ENCODE measurements at places on chromosomes 7 and 10.
A peak's percentile ranks its signal among the peaks of the same experiment; 100 is the strongest.

DNA sequence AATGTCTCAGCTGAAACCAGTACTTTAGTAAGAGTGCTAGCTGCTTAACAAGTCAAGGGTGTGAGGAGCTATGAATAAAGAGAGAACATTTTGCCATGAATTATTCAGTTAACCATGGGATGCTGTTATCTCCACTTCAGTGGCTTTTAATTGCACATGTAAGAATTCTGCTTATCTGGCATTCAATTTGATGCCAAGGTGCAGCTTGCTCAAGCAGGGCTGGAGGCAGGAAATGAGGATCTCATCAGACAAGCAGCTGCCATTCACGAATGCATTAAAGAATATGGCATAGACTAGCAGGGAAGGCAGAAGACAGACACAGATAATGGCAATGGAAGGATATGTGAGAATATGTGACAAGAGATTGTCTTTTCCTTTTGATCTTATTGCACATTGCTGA is 697.8 kb downstream of the NRG3 start:
- DNase-seq = no peak

DNA sequence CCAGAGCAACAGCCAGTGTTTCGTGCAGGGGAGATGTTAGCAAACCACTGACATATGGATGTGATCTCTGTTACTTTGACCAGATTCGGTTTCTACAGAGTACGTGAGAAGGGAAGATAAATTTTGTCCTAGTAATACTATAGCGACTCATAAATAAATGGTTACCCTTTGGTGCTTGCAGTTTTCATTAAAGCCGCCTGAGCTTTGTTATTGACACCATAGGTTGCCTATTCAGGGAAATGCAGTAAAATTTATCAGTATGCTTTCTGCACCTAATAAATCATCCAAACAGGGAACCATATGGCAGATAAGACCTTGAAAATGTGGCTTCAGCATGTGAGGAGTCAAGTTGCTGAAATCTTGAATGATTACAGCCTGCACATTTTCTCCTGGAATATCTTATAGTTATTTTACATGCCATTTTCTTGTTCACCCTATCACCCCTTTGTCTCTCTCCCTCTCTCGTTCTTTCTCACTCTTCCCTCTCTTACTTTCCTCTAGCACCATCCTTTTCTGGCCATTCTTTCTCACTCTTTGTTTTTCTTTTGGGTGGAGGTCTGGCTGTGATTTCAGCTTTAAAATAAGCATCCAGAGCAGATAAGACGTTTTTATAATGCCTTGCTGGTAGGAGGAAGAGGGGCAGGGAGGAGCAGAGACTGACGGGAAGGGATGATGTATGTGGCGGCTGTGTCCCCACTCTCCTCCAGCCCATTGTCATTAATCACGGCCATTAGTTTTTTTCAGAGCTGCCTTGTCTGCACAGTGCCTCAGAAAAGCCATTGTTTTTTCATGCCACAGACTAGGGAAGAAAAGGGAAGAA is 182.5 kb downstream of the LRMDA start:
- DNase-seq = no peak

DNA sequence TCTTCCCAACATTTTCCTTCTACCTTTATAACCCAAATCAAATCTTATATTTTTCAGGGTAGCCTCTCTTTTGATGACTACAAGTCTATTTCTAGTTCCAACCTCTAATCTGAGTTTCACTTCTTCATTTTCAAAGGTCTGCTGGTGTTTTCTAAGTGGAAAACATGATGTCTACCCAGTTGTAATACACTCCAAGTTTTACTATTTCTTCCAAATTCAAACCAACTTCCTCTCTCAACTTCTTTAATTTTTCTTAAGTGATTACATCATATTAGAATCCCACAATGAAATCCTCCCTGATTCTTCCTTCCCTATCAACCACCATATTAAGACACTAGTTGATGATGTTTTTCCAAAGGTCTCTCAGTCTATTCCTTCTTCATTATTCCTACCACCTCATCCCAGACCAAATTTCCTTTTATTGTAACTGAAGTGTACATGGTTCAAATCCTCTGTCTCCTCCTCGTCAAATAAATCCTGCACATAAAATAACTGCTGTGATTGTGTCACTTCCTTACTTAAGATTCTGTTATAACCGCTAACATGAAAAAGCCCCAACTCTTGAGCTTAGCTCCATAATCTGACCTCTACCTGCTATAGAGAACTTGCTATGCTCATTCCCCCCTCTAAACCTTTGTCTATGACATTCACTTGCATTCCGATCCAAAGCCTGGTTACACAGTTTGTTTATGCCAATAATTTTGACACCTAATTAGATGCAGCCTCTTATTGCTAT is 12.7 kb downstream of the TAS2R38 start:
- DNase-seq = no peak

DNA sequence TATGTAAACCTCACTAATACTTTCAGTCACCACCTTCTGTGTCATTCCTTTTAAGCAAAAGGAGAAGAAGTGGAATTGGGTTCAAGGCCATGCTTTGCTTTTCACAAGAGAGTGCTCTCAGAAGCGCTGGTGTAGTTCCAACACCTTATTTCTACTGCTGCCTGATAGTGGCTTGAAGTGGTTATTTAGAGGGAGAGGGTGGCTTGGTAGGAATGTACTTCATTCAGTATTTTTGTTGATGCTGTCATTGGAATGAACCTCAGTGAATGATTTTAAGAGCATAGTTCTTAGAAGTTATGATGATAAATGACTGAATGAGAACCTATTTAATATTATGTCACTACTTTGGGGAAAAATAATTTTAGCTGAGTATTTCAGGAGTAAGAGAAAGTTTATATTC is 396.7 kb downstream of the EXOC4 start:
- DNase-seq = no peak

DNA sequence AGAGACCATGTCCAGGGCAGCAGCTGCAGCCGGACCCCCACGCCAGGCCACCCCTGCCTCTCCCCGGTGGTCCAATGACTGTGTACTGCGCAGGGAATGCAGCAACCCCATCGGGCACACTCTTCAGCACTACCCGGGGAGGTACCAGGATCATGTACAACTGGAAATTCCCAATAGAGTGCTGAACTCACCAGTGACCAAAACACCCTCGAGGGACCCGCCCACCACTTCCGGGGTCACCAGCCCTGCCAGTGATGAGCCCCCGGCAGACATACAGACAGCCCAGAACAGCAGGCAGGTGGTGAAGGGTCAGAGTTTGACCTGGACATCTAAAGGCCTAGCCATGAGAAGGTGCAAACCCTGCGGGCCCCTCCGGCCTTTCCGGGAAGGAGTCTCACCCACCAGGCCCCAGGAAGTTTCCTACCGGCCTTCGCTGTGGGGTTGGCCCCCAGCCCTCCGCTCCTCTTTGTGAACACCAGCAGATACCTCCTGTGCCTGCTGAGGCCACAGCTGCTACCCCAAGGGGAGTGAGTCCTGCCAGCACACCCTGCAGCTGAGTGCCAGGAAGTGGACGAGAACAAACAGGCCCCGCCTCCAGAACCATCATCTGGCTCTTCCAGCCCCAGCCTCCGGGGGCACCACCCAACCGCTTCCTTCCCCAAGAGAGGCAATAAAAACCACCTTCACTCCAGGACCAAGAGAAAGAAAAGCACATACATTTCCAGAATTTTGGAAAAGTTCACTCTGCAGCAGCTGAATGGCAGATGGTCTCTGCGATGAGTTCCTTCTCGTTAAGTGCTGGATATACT is 5.0 kb upstream of the ANKRD61 start:
- DNase-seq = no peak

DNA sequence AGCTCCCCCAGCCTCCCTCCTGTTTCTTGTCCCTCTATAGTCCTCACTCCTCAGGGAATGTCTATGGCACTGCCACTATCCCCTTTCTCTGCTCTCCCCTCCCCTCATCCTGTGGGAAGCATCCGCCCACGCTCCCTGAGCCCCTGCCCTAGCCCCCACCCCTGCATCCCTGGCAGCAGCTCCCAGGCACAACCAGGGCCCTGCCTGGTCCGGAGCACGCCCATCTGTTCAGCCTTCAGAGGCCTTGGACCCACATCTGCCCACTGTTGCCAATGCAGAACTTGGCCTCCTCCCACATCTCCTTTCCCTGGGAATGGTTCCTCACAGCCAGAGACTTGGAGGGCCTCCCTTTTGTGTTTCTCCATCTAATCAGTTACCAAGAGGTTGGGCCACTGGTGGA is 20.4 kb upstream of the TBRG4 start:
- no peak for DNase-seq

DNA sequence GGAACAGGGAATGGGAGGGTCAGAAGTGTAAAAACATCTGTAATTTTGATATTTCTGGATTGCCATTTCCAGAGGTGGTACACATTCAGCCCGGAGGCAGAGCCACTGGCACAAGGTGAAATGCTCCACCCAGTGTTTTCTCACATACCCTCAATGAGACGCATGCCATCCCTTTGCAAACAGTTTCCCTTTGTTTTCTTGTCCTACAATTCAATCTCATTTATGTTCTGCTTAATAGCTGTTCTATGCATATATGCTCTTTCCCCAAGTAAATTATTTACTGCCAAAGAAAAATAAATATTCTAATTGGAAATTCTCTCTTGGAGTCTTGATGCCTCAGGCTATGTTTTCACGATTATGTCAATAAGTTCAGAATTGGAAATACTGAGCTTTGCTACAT is 369.7 kb upstream of the AKR1E2 start:
- no peak for DNase-seq

GRCh38 chr7:96388620-96389383 is 66.9 kb upstream of the SLC25A13 start:
- no peak for DNase-seq

GRCh38 chr7:46663025-46663424 is 742.0 kb upstream of the IGFBP3 start:
- DNase-seq = no peak

- DNase-seq = peak; percentile 37
Measured at GRCh38 chr10:6062101-6062771, at the start of gene IL2RA. IL2RA (minus strand) TSS chr10:6062367; CDS start chr10:6062151, 216 bp downstream.

DNA sequence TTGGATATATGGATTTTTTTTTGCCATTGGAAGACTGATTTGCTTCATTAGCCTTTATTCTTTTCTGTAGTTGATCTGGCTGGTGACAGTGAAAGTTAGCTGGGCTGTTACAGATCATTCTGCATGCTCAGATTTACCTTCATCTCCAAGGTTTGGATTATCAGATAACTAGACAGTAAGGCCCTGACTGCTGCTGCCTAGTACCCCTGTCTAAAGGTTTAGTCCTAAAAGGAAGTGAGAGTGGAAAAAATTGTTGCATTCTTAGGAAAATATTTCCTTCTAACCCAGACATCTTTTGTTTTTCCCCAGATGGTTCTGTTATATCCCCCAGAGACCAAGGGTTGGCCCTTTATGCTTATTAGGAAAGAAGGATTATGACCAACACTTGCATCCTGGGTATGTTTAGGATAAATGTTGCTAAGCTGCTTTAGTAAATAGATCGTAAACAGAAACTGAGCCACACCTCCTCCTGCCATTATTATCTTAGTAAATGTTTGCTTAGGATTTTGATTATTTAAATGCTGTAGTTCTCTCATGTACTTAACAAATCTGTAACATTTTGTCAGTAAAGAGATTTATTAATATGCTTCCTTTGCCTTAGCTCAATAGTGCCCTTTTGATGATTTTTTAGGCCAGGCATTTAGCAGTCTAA is 44.4 kb downstream of the MCU start:
- no peak for DNase-seq

DNA sequence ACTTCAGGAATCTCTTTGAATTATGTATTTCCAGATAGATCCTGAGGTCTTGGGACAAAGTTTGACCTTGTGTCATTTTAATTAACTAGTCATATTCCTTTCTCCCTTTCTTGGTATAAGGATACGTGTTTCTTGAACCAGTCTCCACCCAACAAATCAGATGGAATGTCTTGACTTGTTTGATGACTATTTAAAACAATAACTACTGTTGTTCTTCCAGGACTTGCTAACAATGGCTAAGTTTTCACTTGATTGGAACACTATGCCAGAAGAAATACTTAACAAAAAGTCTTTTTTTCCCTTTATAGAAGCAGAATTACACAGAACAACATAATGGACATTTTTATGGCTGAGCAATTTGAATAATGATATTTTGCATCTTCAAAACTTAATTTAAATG is 43.0 kb upstream of the WIPF3 start:
- DNase-seq = no peak

- no peak for DNase-seq
Measured at GRCh38 chr10:44745920-44746319, 165.2 kb upstream of the TMEM72 start.

DNA sequence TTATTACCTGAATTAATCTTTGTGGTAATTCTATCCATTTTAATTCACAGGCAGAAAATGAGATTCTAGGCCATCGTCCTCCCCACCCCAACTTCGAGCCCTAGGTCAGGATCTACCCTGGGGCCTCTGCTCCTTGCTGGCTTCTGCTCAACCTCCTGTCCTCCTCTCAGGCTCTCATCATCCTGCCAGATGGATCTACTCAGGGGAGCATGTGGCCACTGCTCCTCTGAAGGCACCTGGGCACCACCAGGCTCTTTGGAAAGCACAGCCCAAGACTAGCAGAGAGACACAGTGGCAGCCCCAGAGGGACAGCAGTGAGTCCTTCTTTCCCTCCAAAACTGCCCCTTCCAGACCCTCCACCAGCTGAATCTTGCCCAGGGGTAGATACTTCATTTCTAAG is 248.2 kb downstream of the TCERG1L start:
- no peak for DNase-seq

GRCh38 chr7:108067844-108068243 is 62.3 kb downstream of the LAMB4 start:
- DNase-seq = no peak

DNA sequence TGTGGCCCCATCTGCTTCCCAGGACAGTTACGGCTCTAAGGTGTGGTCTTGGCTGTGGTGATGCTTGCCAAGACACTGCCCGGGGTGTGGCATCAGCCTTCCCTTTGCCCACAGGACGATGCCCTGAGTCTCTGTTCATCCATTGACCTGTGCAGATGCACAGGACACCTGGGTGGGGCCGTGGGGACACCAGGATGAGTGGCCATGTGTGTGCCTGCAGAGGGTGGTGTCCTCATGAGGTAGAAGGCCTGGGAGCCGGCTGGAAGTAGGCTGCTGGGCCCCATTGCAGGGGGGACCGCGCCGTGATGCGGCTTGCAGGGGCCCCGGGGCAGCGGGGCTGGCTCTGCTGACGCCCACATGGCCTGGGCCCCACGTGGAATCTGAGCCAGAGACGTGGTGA is 22.4 kb upstream of the PWWP2B start:
- DNase-seq = no peak

- DNase-seq = no peak
Measured at GRCh38 chr10:121221072-121221471, 369.9 kb downstream of the WDR11 start.

- DNase-seq = no peak
Measured at GRCh38 chr10:60964257-60965235, 20.6 kb upstream of the RHOBTB1 start.

All from vagina (tissue), 2 donors.